Cardiac muscle cell (in vitro differentiated cells and primary cell): ENCODE measurements at places on chromosomes 7 and 10. TPM values are rescaled to one million over a fixed set of nuclear protein-coding genes. Genes with fewer than 3 reads are reported as not detected.

FAM237B gene
- total RNA-seq = not detected in 2 replicates

JAKMIP3 gene
- 0.42 and 0.56 TPM in 2 replicates for total RNA-seq

PLOD3 gene
- 45.1 and 52.7 TPM in 2 replicates for total RNA-seq

CYP26C1 gene
- total RNA-seq = 0.06 and 0.21 TPM in 2 replicates

PLXNA4 gene
- 19.0 and 33.3 TPM in 2 replicates for total RNA-seq

ZNF853 gene
- total RNA-seq = 31.3 and 32.2 TPM in 2 replicates

SPDYE16 gene
- total RNA-seq = 0.11 and 1.1 TPM in 2 replicates

SPDYE2B gene
- not detected in 2 replicates for total RNA-seq
